ENCODE measurements at places on chromosomes 1 and 21. TPM values are rescaled to one million over a fixed set of nuclear protein-coding genes. Genes with fewer than 3 reads are reported as not detected.
A peak's percentile ranks its signal among the peaks of the same experiment; 100 is the strongest.

GRCh38 chr21:14916676-14917141 lies 148.1 kb downstream of the NRIP1 start:
- no peak overlapping the region for H3K4me3 ChIP-seq
- no peaks in the 10 kb centered on the region for H3K27me3 ChIP-seq
- H3K36me3 ChIP-seq, result no peaks in the 10 kb centered on the region
- H3K27ac ChIP-seq, result no peak overlapping the region
- H3K4me1 ChIP-seq, result no peaks in the 10 kb centered on the region

GRCh38 chr1:192977089-192977706 lies 82.0 kb downstream of the UCHL5 start:
- no peak overlapping the region for H3K4me3 ChIP-seq
- DNase-seq, result no peak
- H3K27me3 ChIP-seq, result no peaks in the 10 kb centered on the region
- no peaks in the 10 kb centered on the region for H3K36me3 ChIP-seq
- H3K27ac ChIP-seq, result no peak overlapping the region

DNA sequence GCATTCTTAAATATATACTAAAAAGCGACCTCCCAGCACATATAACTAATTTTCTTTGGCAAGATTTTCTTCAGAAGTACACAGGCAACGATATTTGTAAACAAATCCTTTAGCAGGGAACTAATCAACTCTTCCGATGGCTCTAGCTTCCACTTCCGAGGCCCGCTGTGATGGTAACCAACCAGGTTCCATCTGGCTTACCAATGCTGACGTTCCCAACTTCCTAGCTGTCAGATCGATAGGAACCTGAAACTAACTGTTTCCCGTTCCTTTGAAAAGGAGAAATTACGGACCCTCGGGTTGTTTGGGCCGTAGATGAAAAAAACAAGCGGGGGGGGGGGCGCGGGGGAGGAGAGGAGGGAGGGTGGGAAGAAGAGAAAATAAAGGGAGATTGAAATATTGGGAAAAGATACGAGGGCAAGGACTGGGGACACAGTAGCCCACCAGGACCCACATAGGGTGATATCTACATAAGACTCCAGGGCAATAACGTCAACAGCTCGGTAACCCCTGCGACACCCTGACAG lies 513 bp downstream of the GTF2B start:
- peaks cover 16% of the 10 kb centered on the region for H3K36me3 ChIP-seq
- DNase-seq, result no peak
- peaks cover 18% of the 10 kb centered on the region for H3K4me1 ChIP-seq
- peak overlapping the region; percentile 95 for H3K27ac ChIP-seq
- no peaks in the 10 kb centered on the region for H3K27me3 ChIP-seq

GRCh38 chr1:243751506-243751905 lies 98.5 kb downstream of the AKT3 start:
- no peaks in the 10 kb centered on the region for H3K4me1 ChIP-seq
- H3K27me3 ChIP-seq, result no peaks in the 10 kb centered on the region
- H3K36me3 ChIP-seq, result no peaks in the 10 kb centered on the region
- H3K4me3 ChIP-seq, result no peak overlapping the region

DNA sequence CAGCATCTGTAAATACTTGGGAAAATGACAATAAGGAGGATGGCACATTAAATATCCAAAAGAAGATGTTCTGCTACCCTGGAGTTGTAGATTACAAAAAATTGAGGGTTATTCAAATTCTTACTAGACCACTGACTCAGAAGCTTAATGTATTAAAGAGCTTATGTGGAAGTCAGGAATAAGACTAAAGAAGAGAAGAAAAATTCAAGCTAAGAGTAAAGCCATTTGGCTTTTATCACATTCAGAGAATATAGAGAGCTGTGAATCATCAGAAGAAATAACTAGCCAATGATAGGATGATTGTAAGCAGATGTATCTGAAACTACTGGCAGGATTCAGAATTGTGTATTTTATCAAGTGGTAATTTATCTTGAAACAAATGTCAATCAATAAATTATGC lies 237.0 kb downstream of the TBX15 start:
- no peaks in the 10 kb centered on the region for H3K36me3 ChIP-seq
- no peak overlapping the region for H3K27ac ChIP-seq
- no peaks in the 10 kb centered on the region for H3K4me1 ChIP-seq
- H3K27me3 ChIP-seq, result no peaks in the 10 kb centered on the region
- DNase-seq, result no peak

DNA sequence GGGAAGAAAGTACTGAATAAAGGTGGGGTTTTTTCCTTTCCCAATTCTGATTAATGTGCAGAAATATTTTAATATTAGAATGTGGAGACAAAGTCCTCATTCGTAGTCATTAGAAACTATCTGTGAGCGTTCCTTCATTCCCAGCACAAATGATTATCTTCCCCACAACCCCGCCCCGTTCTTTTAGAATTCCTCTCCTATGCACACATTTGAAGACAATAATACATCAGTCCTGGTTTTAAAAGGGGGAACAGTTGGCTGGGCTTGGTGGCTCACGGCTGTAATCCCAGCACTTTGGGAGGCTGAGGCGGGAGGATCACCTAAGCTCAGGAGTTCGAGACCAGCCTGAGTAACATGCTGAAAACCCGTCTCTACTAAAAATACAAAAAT lies 876 bp downstream of the ALDH9A1 start:
- H3K36me3 ChIP-seq, result no peaks in the 10 kb centered on the region
- H3K4me3 ChIP-seq, result peak overlapping the region; percentile 71
- DNase-seq, result no peak
- peaks cover 22% of the 10 kb centered on the region for H3K4me1 ChIP-seq
- no peaks in the 10 kb centered on the region for H3K27me3 ChIP-seq

DNA sequence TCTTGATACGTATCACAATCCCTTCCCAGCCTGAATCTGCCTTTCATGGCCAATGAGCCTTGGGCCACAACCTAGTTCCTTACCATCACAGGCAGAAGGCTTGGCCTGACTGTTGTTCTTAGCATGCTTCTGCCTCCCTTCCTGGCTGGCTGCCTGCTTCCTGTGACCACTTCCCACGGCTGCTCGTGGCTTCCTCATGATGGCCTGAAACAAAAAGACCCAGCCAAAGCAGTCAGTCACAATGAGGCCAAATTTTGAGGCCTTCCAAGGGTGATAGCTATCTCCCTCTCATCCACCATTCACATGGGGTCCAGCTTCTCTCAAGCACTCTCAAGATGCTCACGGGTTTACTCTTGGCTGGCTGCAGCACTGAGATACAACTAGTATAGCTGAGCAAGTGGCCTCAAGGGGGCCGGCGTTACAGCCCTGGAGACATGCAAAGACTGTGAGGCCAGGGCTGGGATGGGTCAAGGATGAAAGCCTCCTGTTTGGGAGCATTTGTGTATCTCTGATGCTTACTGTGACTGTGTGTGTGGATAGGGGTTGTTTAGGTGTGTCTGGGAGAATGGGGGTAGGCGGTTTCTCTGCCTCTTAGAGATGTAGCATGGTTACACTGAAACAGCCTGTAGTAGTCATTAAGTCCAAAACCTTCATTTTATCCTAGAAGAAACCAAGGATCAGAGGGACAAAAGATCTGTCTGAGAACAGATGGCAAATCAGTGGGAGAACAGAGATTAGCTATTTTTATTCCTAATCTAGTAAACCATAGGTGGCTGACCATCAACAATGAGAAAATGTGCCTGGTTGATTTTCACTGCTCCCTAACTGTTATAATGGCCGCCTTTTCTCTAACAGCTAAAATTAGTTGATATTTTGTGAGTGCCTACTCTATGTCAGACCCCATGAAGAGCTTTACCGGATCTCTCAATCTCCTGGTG lies 5.4 kb upstream of the TOE1 start:
- no peaks in the 10 kb centered on the region for H3K27me3 ChIP-seq
- no peak overlapping the region for H3K4me3 ChIP-seq
- H3K4me1 ChIP-seq, result peaks cover 14% of the 10 kb centered on the region
- DNase-seq, result no peak
- peaks cover 35% of the 10 kb centered on the region for H3K36me3 ChIP-seq
- no peak overlapping the region for H3K27ac ChIP-seq

- H3K4me3 ChIP-seq, result no peak overlapping the region
- no peaks in the 10 kb centered on the region for H3K27me3 ChIP-seq
- no peaks in the 10 kb centered on the region for H3K36me3 ChIP-seq
- DNase-seq, result no peak
- H3K4me1 ChIP-seq, result peaks cover 26% of the 10 kb centered on the region
These were observed 36.1 kb downstream of the DNTTIP2 start for GRCh38 chr1:93842750-93843500.

DNA sequence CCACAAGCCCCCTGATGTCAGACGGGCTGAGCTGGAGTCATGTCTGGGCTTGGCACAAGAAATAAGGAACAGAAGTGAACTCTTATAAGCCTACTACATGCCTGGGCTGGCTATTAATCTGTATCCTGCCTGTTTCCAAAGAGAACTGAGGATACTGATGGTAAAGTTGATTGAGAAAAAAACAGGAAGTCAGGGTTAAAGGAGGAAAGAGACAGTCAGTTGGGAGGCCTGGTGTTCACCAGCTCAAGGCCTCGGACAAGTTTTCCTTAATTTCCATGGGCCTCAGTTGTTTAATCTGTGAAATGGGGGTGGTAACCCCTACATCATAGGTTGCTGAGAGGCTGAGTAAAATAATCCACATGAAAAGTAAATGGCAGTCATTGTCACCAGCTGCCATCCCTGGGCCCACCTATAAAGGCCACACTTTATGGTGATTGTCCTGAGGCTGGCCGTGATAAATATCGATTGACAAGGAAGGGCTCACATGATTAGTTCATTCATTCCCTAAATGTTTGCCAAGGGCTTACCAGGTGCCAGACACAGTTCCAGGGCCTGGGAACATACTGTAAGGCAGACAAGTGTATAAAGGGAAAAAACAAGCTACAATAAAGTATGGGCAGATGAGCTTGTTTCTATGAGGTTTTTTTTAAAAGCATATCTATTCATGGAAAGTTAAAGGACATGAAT lies 2.8 kb downstream of the ALDH4A1 start:
- no peak overlapping the region for H3K27ac ChIP-seq
- H3K27me3 ChIP-seq, result no peaks in the 10 kb centered on the region
- DNase-seq, result no peak

GRCh38 chr1:162950187-162950586 lies 89.2 kb upstream of the CCDC190 start:
- no peak for DNase-seq
- H3K36me3 ChIP-seq, result no peaks in the 10 kb centered on the region
- no peaks in the 10 kb centered on the region for H3K4me1 ChIP-seq
- no peaks in the 10 kb centered on the region for H3K27me3 ChIP-seq
- no peak overlapping the region for H3K4me3 ChIP-seq

- H3K27me3 ChIP-seq, result no peaks in the 10 kb centered on the region
- no peak overlapping the region for H3K4me3 ChIP-seq
- no peak for DNase-seq
These were observed 15.8 kb downstream of the SMAP2 start for GRCh38 chr1:40389322-40389803.

DNA sequence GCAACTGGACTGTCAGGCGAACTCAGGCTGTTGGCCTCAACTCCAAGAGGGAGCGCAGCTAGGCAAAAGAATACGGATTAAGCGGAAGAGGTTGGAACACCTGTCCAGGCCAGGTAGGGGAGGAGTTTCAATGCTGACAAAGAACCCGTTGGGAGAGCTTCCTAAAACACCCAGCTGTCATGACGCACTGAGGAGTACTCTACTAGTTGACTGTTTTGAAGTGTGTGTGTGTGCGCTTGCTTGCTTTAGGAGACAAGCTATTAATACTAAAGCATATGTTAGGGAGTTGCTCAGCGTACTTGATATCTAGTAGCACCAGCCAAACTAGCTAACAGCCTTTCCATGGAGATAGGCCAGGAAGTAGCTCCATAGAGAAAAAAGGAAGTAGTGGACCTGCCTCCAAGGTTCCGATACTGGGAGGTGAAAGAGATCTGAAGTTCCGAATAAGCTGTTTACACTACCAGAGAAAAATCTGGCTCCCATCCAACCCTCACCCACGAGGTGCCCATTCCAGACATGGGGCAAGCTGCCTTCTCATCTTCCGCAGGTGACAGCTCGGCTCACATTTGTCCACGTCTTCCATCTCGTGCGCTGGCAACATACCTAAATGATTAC lies 974 bp upstream of the FNBP1L start:
- H3K27me3 ChIP-seq, result peaks cover 24% of the 10 kb centered on the region
- peak; percentile 71 for DNase-seq
- H3K27ac ChIP-seq, result peak overlapping the region; percentile 92

DNA sequence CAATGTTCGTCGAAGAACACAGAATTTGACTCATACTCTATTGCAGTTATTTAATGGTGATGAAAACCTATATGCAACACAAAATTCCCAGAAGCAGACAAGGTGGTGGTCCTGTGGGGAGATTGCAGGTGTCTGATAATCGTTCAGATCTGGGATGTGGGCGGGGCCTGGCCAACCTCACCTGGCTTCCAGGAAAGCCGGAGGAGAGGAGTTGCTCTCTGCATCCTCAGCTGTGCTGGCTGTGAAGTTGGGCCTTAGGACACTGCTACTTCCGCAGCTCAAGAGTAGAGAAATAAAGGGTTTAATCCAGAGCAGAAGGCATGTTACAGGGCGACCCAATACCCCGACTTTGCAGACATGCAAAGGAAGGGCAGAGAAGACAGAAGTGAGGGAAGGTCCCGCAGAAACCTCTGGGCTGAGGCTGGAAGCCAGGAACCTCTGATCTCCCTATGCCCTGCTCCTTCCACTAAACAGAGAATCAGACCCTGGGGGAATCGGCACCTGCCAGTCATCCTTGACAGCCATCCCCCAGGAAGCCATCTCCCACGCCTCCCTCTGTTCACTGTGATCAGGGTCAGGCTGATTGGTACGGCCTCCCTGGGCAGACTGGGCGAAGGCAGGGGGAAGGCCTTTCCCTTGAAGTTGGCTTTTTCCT lies 590.3 kb downstream of the AJAP1 start:
- no peak for DNase-seq
- H3K4me1 ChIP-seq, result no peaks in the 10 kb centered on the region
- H3K4me3 ChIP-seq, result no peak overlapping the region
- peaks cover 5% of the 10 kb centered on the region for H3K27me3 ChIP-seq

DNA sequence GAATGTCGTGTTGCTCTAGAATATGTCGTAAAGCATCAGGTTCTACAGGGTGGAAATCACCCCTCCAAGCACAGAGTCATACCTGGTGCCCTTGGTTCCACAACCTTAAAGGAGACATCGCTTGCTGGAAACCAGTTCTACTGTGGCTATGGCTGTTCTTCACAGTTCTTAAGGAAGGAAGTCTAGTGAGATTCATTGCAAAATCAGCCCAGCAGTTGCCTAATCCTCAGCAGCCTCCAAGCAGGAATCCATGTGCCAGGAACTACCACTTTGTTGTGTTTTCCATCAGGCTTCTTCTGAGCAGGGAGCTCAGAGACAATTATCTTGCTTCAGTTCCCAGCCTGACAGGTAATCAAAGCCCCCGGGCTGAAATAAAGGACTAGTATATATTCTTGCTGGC lies 45.0 kb upstream of the SLC35F3 start:
- no peaks in the 10 kb centered on the region for H3K27me3 ChIP-seq
- H3K4me3 ChIP-seq, result no peak overlapping the region
- DNase-seq, result no peak
- no peaks in the 10 kb centered on the region for H3K4me1 ChIP-seq
- no peaks in the 10 kb centered on the region for H3K36me3 ChIP-seq

FAM163A gene
- not detected for total RNA-seq

VASH2 gene
- total RNA-seq, result 1.9 TPM

CHTOP gene
- total RNA-seq, result 63.5 TPM

LCA5L gene
- 1.8 TPM for total RNA-seq

LRRC3 gene
- total RNA-seq, result 3.6 TPM

Data from upper lobe of right lung (tissue), 1 donor.